ENCODE measurements at places on chromosomes 1 and 21.

- peak; percentile 54 for DNase-seq
These were observed 86.4 kb upstream of the COL6A1 start for GRCh38 chr21:45894906-45895777.

- no peak for DNase-seq
These were observed 58.2 kb downstream of the FCRL5 start for GRCh38 chr1:157494093-157494492.

DNA sequence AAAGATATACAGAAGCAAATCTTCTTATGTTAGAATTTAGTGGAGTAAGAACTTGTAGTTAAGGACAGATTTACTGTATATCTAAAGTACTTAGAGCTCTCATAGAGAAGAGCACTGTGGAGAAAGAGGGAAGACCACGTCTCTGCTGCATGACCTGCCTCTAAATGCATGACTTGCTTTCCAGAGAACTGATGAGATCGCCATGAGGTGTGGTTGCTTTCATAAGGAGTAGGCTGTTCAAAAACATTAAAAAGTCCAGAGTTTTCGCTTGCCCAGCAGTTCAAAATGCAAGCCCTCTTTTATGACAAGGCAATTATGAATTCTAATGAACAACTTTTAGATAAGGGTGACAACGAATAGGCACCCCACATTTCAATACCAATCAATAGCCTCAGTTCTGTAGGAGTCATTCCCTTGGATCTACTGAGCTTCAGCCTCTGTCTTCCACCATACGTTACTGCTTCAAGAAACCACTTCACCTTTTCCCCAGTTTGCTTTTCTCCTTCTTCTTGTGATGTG is 24.9 kb downstream of the SLC30A10 start:
- no peak for DNase-seq

- DNase-seq: no peak
These were observed 163.6 kb downstream of the TNFSF18 start for GRCh38 chr1:172887162-172887561.

DNA sequence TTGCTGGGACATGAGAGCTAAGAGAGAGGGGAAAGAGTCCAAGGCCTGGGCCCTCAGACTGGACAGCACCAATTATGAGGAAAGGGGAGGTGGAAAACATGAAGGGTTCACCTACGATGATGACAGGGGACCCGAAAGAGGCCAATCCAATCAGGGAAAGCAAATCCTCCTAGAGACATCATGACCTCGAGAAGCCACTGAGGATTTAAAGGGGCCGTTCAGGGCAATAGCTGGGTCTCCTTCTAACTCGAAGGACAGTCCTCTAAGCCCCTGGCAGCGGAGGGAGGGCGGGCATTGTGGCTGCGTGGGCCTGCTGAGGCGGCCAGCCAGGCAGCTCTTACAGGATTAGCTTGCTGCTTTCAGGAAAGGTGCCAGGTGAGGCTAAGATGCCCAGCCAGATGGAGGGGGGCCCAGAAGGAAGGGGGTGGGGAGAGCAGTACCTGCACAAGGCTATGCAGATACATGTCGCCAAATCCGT is 7.4 kb downstream of the MEF2D start:
- no peak for DNase-seq

- DNase-seq: no peak
These were observed 47.3 kb downstream of the NCAM2 start for GRCh38 chr21:21045518-21045917.

- no peak for DNase-seq
These were observed 42.2 kb downstream of the OLIG1 start for GRCh38 chr21:33112151-33112550.

DNA sequence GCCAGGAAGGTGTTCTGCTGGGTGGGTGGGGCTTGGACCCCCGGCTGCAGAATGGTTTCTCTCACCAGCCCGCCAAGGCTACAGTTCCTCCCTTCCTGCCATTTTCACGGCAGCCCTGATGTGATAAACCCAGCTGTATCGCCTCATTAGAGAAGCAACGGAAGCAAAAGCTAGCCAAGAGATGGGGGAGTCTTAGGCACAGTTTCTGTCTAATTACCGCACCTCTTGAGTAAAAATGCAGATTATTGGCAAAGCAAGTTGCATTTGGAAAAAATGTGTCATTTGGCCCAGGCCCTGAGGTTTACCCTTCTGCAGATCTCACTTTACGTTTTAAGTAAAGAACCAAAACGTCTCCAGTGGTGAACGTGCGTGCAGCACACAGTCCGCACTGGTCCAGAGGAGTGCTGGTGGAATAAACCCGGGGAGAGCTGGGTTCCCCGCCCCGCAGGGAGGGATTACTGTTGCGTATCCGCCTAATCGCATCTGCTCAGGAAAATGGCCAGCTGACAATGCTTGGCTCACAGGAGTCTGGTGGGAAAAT is 109.9 kb downstream of the GALNT2 start:
- DNase-seq: no peak

DNA sequence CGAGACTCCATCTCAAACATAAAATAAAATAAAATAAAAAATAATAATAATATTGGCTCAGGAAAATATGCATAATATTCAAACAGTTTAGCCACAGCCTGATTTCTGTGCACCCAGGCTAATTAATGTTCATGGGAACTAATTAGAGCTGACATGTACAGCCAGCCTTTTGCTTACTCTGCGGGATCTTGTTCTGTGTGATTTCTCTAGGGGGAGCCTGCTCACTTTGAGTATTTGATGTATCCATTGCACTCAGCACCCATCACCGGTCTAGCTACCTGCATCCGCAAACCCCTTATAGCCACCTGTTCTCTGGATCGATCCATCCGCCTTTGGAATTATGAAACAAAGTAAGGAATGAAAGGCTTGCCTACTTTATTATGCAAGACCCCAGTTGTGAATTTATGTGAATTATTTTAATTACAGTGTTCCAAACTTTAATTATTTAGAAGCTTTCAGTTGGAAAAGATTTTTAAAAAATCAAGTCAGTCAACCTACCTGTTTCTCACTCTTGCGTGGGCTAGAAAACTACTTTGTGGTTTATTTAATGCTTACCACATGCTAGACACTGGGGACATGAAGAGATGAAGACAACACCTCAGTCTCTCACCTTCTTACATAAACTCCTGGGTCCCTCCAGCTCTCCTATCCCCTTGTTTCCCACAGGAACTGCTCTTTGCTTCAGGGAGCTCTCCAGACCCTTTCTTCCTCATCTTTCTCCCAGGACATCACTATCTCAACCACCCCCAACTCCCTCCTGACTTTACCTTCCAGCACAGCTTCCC is 25.4 kb downstream of the CFAP57 start:
- DNase-seq: no peak

- no peak for DNase-seq
These were observed 191.6 kb downstream of the HUNK start for GRCh38 chr21:32064281-32064910.

- no peak for DNase-seq
These were observed 4.2 kb downstream of the TENT5C start for GRCh38 chr1:117610036-117610435.

GRCh38 chr1:43760745-43761317 is 53.5 kb downstream of the ST3GAL3 start:
- DNase-seq: no peak

DNA sequence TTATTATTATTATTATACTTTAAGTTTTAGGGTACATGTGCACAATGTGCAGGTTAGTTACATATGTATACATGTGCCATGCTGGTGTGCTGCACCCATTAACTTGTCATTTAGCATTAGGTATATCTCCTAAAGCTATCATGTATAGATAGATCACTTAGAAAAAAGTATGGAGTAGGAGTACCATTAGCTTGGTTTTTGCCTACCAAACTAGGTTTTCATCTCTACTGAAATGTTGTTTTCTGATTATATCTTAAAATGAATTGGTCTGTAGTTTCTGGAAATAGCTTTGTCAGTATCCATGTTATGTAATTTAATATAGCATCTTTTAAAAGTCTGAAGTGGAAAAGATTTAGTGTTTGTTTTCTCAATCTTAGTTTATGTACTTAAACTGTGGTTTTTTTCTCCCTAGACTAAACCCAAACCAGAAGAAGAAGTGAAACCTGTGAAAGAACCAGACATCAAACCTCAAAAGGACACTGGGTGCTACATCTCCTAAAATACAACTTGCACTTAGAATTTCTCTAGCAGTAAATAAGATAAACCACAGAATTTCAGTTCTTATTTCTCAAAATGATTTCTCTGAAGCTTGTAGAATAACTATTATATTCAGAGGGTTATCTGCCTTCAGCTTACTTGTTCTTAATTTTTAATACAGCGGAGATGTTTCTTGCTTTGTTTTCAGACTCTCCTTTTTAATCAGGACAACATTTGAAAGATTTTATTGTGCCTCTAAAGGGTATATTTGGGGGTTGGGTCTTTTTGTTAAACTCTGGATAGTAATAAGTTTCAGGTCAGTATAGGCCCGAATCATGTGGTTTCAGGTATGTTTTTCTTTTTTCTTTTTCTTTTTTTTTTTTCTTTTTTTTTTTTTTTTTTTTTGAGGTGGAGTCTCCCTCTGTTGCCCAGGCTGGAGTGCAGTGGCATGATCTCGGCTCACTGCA is 4.5 kb upstream of the FAM177B start:
- no peak for DNase-seq

DNA sequence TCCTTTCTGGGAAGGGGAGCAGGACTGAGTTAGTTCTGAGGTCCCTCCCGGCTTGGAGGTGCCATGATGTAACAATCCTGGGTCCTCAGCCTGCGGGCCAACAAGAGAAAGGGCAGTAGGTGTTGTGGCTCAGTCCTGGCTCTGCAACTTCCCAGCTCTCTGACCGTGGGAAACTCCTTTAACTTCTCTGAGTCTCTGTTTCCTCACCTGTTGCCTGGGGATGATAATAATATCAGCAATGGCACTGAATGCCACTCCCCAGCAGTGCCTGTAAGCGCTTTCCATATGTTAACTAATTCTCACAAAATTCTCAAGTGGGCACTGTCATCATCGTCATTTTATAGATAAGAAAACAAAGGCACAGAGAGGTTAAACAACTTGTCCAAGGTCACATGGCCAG is 2.3 kb downstream of the PADI3 start:
- no peak for DNase-seq

DNA sequence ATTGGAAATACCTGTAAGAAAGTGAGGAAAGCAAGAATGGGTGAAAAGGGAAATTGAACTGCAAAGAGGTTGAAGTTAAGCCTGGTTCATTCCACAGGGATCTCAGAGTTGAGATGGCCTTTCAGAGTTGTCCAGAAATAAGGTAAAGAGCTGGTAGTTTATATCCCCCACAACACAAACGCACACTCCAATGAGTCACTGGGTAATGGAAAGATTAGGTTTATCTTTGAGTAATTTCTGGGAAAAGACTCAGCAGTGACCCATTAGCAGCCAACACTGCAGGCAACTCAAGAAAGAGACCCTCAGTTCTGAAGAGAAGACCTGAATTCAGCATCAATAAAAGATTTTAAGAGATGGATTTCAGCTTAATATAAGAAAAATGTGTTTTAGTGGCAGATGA is 485.5 kb downstream of the PTPRC start:
- DNase-seq: no peak

DNA sequence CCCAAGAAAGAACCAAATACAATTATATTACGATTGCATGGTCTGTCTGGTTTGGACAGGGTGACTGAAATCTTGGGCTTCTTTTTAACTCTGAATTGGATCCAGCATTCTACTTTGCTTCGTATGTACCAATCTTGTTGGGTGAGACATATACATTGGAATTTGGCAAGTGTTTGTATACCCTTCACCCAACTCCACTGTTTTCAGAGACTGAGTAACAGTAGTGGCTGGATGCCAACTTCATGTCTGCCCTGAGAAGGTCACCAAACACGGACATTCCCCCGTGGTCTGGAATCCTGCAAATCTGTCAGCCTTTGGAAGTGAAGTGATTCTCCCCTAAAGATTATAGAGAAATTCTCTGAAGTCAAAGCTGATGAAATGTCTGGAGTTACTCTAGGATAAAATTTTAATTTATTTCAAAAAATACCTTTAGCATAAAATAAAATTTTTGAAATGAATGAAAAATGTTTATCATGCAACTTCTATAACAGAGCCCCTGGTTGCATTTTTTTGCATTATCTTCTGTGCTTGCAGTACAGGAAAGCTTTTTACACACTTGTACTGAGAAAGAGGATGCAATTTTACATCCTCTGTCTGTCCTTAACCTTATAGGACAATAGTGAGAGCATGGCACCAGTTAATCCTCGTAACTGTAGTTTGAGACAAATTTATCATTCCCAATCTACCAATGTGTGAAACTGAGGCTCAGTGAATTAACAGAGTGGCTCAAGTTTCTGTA is 201.8 kb downstream of the DISC1 start:
- DNase-seq: no peak

GRCh38 chr1:30929135-30929889 is 20.8 kb upstream of the SDC3 start:
- DNase-seq: no peak

- no peak for DNase-seq
These were observed 104.0 kb downstream of the ZNF281 start for GRCh38 chr1:200305806-200306205.
